ENCODE measurements at places on chromosomes 5 and 9. TPM values are rescaled to one million over a fixed set of nuclear protein-coding genes. Genes with fewer than 3 reads are reported as not detected.
A peak's percentile ranks its signal among the peaks of the same experiment; 100 is the strongest.

- no peak for DNase-seq
Observed at GRCh38 chr9:5446451-5447236, 3.7 kb upstream of the CD274 start.

DNA sequence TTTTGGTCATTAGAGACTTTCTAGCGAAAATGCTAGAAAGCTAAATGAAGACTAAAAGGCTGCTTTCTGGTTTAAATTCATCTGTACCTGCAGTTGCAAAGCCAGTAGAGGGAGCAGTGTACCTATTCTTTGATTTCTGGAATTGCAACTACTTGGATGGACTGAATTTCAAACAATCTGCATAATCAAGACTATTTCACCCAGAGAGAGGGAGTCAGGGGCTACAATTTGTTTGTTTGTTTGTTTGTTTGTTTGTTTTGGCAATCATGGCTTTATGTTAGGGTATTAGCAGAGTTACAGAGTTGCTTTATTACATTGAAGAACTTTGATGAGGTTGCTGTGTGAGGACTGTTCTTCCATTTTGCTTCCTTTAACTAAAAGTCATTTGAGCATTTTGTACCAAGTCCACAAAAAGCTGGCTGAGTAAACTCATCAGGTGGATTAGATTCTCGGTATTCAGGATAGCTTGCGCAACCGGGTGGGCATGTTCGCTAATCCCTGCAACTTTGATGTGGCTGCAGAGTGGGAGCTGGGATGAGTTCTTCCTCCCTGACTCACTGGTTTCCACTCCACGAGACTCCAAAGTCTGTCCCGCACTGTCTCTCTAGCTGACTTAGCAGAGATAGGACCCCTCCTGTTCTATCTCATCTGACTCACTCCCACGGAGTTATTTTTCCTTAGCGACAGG, 80.0 kb upstream of the TUT7 start:
- peak; percentile 48 for DNase-seq

Gene PCDHB8
- total RNA-seq = not detected

Gene FAM53C
- 46.5 TPM for total RNA-seq

Gene TRIM14
- 31.2 TPM for total RNA-seq

DNA sequence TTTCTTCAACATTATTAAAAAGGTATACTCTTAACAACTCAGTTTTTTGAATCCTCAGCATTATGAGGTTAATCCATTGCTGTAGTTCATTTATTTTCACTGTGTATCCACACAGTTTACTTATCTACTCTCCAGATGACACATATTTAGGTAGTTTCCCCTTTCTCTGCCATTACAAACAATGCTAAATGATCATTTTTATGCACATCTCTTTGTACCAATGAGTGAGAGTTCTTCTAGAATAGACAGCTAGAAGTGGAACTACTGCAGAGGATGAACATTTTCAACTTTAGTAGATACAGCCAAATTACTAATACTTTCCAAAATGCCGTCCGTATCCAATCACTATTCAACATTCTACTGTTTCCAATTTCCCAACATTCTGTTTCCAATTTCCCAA, 11.5 kb downstream of the AFF4 start:
- DNase-seq = no peak

DNA sequence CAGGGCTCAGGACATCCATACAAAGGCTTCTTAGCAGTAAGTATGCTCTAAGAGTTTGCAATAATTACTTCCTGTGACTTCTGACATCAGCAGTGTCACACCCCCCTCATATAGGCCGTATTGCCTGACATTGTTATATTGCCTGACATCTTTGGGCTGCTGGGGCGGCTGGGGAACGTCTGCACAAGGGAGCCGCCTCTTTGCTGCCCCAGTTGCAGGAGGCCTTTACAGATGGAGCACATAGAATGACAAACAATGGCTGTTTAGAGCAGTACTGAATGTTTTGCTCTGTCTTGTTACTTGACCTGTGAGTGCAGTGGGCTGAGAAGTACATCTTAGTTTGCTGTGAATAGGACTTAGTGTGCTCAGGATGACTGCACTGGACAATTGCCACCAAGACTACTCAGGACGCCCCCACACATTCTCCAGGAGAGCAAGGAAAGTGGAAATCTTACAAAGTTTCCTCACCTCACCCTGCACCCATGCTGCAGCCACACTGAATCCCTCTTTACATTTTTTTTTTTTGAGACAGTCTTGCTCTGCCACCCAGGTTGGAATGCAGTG, 65.4 kb upstream of the SPOCK1 start:
- no peak for DNase-seq

DNA sequence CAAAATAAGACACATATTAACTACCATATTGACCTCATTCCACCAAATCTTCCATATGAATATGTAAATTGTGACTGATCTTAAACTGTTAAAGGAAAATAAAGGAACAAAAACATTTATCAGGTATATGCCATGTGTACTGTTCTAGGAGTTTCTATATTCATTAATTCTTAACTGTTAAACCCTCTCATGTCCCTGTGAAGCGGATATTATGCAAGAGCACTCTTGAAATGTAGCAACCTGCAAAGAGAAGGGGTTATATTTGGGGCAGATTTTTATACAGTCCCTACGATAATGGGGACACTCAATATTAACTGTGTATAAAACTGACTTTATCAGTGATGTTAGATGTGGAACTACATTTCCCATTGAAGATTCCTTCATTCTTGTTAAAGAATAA, 184.9 kb upstream of the OR13F1 start:
- no peak for DNase-seq

Gene TLX3
- total RNA-seq = not detected

- no peak for DNase-seq
Observed at GRCh38 chr5:136109453-136110135, 23.1 kb upstream of the SMAD5 start.

GRCh38 chr5:113574417-113574816, 60.9 kb downstream of the YTHDC2 start:
- DNase-seq = no peak

Gene TAF1L
- not detected for total RNA-seq

DNA sequence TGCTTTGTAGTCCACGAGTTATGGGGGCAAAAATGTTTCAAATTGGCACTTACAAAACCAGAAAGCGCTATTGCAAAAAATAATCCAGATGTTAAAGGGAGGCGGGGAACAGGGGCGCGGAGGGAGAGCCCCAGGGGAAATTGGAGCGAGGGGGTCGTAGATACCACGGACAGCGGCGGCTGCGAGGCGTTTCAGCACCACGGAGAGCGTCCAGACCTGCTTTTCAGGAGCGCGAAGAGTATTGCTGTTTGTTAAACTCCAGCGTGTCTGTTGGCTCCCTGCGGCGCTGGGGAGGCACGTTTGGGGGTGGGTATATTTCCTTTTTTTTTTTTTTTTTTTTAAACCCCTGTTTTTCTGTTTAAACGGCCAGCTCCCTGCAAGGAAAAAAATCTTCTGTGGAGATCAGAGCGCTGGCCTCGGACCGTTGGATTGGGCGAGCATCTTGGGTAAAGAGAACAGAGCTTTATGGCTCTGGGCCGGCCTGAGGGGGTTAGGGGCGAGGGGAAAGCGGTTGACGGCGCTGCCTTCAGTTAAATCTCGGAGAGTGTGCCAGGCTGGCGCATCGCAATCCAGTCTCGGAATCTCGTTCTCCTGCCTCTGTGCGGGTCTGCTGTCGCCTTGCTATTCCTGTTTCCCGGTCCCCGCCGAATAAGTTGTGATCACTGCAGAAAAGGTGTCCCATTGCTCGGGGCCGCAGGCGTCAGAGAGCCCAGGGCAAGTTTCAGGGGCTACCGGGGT, at the start of gene GLRA1:
Gene GLRA1 (minus strand): TSS at position 288 of the 738 bp plus-strand sequence. CDS start 302 bp downstream, outside the sequence.
- peak; percentile 37 for DNase-seq

Gene PNPLA7
- total RNA-seq = 8.5 TPM

Gene SOX30
- total RNA-seq = 0.29 TPM

Gene SOWAHA
- not detected for total RNA-seq

- DNase-seq = no peak
Observed at GRCh38 chr5:168477060-168477459, 9.2 kb upstream of the RARS1 start.

Gene TLR4
- total RNA-seq = 10.0 TPM

DNA sequence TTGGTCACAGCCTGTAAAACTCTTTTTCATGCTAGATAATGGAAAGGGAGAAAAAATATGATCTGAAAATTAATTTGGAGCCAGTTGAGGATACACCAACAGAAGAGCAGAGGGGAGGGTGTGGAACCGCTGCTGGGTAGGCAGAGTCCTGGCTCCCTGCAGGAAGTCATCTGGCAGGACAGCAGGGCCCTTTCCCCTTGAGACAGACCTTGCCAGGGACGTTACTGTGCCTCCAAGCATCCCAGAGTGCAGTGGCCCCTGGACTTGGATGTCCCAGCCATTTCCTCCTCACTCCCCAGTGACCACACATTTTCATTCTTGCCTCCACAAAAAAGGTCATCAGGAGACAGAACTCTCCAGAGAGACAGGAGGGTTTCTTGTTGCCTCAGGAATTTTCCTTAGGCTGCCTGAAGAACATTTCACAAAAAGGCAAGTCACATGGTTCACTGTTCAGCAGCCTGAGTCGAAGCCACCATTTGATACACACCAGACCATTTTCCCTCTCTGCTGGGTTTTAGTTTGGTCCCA, 5.9 kb downstream of the TRPM3 start:
- DNase-seq = no peak

DNA sequence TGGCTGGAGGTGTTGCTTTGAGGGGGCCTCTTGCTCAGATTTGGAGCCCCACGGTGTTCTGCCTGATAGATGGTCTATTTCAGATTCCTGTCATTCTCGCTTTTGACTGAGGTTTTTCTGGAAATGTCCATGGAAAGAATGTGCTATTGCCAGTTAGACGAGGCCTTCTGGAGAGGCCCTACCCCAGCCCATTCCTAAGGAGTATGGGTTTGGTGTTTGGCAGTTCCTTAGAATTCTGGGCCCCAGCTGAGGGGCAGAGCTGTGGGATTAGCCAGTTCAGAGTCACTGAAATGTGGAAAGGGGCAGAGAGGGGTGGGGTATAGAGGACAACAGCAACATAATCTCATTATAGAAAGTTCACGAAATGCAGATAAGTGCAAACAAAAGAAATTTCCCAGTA, 50.5 kb downstream of the GALNT10 start:
- DNase-seq = no peak
